ENCODE measurements at places on chromosomes 13 and 19. TPM values are rescaled to one million over a fixed set of nuclear protein-coding genes. Genes with fewer than 3 reads are reported as not detected.

The GPR12 gene
- not detected for total RNA-seq

The LIG1 gene
- 200 TPM for total RNA-seq

The GFY gene
- not detected for total RNA-seq

The SLAIN1 gene
- total RNA-seq: 314 TPM

DNA sequence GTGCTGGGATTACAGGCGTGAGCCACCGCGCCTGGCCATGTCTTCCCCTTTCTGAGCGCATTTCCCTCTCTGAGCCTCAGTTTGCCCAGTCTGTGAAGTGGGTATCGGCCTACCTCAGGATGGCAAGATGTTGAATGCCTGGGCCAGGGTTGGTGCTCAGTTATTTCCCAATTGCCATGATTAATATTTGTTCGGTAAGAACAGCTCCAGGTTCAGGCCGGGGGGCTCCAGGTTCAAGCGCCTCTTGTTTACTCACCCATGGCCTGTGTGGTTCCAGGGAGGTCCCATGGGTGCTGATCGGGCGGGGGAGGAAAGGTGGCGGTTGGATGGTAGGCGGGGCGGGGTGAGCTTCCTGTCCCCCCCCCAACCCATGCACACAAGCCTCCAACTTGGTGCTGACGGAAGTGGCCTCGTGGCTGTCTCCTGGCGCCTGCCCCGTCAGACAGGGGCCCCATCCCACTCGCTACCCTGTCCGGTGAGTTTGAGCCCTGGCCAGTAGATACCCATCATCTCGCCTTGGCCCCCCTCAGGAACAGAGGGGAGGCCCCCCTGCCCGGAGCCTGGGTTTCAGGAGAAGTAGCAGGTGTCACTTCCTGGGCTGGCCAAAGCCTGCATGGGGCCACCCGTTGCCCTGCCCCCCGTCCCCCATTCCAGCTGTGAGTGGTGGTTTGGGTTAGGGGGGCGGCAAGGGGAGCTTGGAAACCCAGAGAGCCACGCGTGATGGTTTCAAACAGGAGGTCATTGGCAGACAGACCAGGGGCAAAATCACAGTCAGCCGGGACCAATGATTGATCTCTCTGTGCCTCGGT is at the start of gene FCHO1:
Gene FCHO1, plus strand, starts transcription at position 375 of the 809 bp plus-strand sequence. CDS start 3,688 bp downstream, outside the sequence.
- no peak for DNase-seq

DNA sequence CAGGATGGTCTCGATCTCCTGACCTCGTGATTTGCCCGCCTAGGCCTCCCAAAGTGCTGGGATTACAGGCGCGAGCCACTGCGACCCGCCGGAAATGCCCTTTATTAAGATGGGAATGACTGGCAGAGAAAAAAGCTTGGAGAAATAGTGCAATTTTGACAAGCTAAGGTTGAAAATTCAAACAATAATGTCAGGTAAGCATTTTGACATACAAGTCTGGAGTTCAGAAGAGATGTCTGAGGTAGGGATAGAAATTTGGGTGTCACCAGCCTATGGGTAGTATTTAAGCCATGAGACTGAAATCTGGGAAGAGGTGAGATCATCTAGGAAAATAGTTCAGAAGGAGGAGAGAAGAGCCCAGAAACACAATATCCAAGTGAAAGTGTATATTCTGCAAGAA is 17.1 kb upstream of the PAN3 start:
- no peak for DNase-seq

DNA sequence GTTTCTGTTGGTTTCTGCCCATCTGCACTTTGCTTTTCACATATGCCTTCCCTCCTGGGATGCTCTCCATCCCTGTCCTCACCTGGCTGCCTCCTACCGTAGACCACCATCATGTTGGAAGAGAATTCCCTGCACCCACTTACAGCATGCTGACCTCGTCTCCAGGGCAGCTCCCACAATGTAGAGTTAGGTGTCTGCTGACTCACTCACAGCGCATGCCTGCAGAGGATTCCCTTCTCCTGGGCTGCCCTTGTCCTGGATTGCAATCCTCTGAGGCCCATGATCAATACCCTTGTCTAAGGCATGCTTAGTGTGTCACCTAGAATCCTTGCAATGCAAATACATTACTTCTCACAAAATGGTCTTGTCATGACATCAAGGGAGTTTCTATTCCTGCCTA is 43.6 kb downstream of the STOML3 start:
- no peak for DNase-seq

DNA sequence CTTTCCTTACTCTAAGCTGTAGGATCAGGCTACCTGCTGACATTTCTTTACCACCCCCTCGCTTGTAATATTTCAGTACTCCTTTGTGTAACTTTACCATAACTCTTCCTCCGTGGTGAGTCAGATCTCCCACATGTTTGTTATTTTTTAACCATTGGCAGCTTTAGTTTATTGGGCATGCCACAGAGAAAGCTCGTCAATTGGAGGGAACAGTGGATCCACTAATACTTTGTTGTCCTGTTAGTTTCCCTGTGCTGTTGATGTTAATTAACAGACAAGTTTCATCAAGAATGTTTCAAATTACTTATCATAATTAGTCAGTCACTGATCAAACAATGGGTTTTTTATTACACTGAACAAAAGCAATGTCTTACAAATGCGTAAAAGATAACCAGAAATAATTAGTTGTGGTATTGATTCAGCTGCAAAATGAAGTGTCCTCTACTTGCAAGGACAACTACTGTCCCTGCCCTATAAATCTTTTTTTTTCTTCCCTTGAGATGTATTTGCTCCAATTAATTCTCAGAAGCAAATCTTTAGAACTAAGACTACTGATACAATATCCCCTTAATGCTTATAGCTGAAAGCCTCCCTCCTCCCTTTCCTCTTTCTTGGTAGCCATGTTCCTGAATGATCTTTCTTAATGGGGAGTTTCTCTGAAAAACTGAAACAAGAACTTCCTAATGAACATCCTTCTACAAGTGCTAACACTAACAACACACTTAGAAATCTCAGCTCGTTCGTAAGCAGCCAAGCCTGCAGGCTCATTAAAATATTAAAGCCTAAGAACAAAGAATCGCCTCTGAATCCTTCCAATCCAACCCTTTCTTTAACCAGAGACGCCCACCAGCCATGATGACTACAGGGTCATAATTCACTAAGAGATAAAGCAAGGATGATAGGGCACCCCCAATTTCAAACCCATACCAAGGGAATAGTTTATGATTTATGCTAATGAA is 22.2 kb downstream of the EFNB2 start:
- DNase-seq: no peak

GRCh38 chr13:110195547-110196485 is 111.1 kb downstream of the COL4A1 start:
- DNase-seq: no peak

DNA sequence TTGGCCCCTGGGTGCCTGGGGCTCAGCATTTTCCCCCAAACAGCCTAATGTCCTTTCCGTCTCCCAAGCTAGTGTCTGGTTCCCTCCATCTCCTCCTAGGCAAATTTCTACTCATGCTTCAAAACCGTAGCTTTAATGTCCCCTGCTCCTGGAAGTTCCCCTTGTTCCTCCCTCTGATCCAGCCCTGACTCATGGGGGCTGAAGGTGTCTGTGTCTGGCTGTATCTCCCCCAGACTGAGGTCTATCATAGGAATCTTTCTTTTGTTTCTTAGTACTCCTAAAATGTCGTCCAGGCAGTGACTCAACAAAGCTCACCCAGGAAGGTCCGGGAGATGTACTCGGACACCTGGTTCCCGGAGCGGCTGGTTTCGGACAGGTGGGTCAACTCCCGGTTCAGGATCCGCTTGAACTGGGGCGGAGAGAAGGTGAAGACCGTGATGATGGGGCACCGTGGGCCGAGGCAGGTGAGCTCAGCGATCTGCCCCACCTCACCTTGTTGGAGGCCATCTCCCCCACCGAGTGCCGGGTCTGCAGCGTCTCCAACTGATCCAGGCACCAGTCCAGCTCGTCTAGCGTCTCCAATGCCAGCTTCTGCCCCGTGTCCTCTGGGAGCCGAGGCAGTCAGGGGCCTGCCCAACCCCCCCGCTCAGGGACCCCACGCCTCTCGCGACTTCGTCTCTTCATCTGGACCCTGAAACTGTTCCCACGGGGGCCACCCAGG is 6.2 kb downstream of the PDE4C start:
- DNase-seq: no peak

GRCh38 chr19:35119091-35119490 is 3.5 kb downstream of the FXYD3 start:
- no peak for DNase-seq

DNA sequence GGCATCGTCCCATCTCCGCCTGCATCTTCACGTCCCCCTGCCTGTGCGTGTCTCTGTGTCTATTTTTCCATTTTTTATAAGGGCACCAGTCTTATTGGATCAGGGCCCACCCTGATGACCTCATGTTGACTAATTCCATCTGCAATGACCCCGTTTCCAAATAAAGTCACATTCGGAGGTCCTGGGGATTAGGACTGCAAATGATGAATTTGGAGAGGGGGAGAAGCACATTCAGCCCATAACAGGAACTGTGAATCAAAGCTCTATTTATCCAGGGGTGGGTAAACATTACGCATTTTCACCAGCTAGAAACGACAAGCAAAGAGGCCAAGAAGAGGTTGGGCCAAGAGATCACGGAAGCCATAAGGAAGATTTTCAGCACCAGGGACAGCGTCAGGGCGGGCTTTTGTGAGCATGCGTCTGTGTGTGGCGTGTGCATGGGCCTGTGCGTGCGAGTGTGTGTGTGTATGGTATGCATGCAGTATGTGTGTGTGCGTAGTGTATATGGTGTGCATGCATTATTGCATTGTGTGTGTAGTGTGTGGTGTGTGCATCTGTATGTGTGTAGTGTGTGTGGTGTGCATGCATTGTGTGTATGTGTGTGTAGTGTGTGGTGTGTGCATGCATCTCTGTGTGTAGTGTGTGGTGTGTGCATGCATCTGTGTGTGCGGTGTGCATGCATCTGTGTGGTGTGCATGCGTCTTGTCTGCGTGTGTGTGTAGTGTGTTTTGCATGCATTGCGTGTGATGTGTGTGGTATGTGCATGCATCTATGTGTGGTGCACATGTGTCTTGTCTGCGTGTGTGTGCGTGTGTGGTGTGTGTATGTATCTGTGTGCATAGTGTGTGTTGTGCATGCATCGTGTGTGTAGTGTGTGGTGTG is 19.6 kb downstream of the CELF5 start:
- peak; percentile 76 for DNase-seq

DNA sequence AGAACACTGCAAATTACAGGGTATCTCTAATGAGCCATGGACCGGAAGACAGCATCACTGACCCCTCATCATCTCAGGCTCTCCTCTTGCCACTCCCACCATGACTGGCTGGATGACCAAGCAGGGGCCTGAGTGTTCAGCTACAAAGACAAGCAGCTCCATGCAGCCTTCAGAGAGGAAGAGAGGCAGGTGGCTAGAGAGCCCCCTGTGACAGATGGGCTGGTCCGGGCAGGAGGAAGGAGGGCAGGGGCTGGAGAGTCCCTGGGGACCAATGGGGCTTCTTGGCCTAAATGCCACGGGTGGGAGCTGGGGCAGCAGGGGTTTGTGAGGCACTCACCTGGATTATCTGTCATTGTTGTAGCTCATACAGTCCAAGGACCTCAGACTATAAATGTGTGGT is 12.8 kb upstream of the RASA3 start:
- DNase-seq: no peak

DNA sequence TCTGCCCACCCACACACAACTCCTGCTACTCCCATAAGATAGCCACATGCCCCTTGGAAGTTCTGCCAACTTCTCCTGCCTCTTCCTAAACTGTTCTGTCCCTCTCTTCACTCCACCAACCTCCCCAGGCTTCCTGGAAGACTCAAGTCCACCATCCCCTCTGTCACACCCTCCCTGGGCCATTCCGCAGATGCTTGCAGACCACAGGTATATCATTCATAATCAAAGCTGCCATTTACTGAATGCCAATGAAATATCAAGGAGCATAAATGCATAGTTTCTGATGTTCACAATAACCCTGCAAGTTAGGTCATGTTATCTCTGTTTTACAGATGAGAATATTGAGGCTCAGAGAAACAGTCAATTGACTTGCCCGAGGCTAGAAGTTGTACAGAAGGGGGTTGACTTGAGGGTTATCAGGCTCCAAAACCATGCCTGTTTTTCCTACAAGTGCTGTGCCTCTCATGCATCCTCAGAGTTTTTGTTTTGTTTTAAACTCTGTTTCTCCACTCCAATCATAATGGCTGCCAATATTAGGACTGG is 135.6 kb downstream of the SLC7A1 start:
- no peak for DNase-seq

DNA sequence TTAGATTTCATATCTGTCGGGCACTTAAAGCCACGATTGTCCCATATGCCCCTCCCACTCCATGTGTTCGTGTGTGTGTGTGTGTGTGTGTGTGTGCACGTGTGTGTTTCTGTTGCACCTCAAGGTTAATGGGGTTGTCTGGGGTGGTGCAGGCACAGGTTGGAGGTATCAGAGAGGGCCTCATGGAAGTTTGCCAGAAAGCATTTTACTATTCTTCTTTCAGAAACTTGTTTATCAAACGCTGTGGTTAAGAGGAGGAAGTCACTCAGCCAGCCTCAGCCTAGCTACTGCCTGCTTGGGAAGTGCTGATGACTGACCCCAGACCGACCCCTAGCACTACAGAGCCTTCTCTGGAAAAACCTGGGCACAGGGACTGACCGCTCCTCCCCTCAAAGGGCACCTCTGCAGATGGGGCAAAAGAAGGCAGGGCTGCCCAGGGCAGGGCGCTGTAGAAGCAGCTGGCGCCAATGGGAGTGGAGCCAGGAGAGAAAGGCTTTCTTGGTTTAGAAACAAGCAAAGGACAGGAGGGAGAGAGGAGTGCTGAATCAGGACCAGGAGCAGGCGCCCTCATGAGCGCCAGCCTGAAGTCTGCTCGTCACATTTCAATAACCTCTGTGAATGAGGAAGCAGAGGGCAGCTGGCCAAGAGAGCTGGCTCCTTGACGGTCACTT is 3.9 kb downstream of the SIAH3 start:
- no peak for DNase-seq

- DNase-seq: no peak
These were observed 4.2 kb downstream of the NEK3 start for GRCh38 chr13:52155177-52155576.

GRCh38 chr13:30789166-30789862 is 54.0 kb downstream of the ALOX5AP start:
- DNase-seq: no peak

GRCh38 chr13:39273953-39274738 is 235.9 kb downstream of the NHLRC3 start:
- DNase-seq: peak; percentile 23

GRCh38 chr13:67278235-67278634 is 48.1 kb upstream of the PCDH9 start:
- DNase-seq: no peak

DNA sequence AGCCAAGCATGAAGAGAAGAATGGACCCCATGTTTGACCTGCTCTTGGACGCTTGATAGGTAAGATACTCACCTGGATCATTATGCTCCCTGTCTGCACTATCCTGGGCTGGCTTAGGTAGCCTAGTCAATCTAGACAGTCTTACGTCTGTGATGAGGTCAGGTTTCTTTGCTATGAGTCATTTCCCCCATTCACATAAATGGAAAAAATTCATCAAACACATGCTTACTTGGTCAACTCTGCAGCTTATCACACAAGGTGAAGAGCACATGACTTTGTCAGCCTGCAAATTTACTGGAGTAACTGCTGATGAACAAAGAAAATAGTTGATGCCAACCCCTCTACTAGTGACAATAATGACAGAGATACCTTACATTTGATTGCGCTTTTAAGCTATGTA is 170.0 kb downstream of the NUFIP1 start:
- no peak for DNase-seq
